NCI-H2227 treated with DMSO at 0.1 percent for 48 hours (cell line): ENCODE measurements at places on chromosomes 5 and 9.

- no peak for DNase-seq
Observed at GRCh38 chr5:136000932-136001331, 27.9 kb upstream of the TGFBI start.

GRCh38 chr9:76218117-76218885 is 175.9 kb downstream of the RFK start:
- no peak for DNase-seq

DNA sequence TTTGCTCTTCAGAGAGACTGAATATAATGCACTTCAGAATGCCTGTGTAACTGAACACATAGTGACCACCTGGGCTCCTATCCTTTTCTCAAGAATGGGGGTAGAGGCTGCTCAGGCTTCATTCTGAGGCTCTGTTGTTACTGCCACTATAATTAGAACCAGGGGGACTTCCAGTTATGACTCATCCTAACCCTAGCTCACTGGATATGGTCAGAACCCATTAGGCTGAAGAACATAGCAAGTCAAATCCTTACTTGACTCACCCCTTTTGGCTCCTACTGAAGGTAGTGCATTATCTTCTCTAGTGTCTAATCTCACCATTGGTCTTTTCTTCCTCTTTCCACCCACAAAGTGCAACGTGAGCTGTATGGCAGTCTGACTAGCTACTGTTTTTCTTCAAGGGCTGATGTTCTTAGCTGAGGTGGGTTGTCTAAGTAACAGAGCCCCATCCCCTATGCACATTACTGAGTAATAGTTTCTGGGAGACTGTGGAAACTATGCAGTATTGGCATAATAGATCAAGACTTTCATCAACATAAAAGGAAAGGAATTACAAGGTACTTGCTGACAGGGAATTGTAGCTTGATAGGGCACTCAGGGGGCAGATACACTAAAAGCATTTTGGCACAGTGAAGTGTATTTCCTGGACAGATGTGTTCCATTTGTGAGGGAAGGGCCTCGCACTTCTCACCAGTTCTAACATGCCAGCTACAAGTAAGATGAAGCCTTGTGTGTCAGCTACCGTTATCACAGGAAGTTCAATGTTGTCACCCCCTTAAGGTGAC is 431.0 kb upstream of the MEF2C start:
- peak; percentile 58 for DNase-seq

DNA sequence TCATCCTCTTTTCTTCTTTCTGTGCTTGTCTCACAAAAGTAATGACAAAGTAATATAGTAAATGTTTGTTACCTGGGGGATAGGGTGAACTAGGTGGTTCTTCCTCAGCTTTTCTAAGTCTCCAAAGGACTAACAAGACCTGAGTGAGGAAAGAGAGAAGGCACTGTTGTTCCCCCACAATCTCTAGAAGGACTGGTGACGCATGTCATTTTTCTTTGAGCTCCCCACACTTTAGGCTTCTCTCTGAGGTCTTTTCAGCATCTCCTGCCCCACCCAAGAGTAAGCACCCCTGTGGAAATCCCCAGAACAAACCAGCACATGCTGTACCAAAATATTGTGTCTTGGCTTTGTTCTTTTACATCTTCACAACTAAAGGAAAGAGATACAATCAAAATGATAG is 2.4 kb upstream of the IL7R start:
- DNase-seq = no peak

- DNase-seq = no peak
Observed at GRCh38 chr5:10420468-10420867, 21.2 kb upstream of the ROPN1L start.

GRCh38 chr5:95281226-95281625 is 3.7 kb downstream of the MCTP1 start:
- DNase-seq = peak; percentile 54

- DNase-seq = no peak
Observed at GRCh38 chr9:81513059-81513458, 176.3 kb downstream of the TLE1 start.

GRCh38 chr5:65796269-65796668 is 74.3 kb downstream of the NLN start:
- DNase-seq = no peak

DNA sequence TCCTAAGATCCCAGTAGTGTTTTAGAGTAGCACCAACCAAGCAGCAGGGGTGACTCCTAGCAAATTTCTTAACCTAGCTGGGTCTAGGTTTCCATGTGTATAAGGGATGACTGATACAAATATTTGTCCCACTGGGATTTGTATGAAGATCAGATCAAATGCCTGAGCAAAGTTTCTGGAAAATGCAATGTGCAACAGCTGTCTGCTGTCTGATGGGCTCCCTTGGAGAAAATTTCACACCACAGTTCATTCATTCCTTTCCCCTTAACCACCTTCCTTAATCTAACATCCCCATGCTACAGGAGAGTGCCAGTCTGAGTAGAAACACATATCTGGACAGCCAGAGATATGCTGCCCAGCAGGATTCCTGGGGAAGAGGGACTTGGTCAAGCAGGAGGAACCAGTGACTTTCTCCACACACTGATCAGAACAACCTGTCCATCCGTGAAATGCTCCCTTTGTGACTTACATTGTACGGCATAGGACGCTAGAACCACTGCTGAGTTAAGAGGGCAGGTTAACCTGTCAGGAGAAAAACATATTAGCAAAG is 53.3 kb downstream of the PTPN3 start:
- DNase-seq = no peak

- DNase-seq = no peak
Observed at GRCh38 chr9:108860764-108861163, 1.3 kb upstream of the ACTL7A start.

DNA sequence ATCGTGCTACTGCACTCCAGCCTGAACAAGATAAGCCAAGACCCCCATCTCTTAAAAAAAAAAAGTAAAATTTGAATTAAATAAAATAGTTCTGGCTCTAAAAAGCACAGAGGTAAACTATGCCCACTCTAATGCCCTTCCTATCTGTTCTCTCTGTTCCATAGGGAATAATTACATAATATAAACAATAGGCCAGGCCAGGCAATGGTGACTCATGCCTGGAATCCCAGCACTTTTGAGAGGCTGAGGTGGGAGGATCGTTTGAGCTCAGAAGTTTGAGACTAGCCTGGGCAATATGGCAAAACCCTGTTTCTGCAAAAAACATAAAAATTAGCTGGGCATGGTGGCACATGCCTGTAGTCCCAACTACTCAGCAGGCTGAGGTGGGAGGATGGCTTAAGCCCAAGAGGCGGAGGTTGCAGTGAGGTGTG is 47.4 kb downstream of the MYO10 start:
- no peak for DNase-seq

- DNase-seq = no peak
Observed at GRCh38 chr9:114072184-114073140, 5.6 kb downstream of the AMBP start.

GRCh38 chr5:79850941-79851340 is 140.1 kb downstream of the MTX3 start:
- no peak for DNase-seq
